Activated naive CD4-positive, alpha-beta T cell (primary cell): ENCODE measurements at places on chromosomes 3 and 15.

- no peak for DNase-seq
These were observed 102.1 kb upstream of the TLE3 start for GRCh38 chr15:70199540-70200410.

- no peak for DNase-seq
These were observed 114.4 kb upstream of the TSPAN3 start for GRCh38 chr15:77185242-77185785.

DNA sequence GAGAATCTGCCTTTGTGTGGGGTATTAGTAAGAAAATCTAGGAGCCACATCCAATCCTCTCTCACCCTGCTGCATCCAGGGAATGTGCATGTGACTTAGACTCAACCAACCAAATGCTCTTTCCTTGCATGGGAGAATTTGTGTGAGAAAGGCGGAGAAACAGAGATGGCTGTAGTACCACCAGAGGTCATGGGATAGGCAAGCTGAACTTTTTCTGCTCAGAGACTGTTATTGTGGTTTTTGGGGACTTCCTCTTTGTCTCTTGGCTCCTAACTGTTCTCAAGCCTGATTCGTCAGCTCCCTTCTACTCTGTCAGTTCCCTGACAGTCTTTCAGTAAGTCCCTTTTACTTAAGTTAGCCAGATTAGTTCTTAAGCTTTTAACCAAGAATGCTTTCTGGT, 2.6 kb upstream of the ZSCAN2 start:
- no peak for DNase-seq

DNA sequence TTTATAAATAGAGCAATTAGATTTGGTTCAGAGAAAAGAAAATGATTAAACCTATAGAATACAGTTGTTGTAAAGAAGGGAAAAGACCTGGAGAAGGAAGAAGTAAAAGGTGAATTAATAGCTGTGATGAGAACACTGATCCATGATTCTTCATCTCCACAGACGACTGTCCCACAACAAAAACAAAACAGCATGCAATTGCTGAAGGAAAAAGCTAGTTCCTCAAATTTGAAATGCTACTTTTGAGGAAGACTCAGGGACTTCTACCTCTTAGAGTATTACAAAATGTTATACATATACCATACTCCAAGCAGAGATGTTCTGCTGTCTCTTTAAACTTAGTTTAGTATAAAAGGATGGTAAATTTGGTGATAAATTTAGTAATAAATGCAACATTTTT, 21.5 kb downstream of the ALCAM start:
- no peak for DNase-seq

GRCh38 chr3:59502806-59503205, 453.0 kb upstream of the CFAP20DC start:
- no peak for DNase-seq

- no peak for DNase-seq
These were observed 107.6 kb upstream of the SEMA6D start for GRCh38 chr15:47609693-47610092.

- no peak for DNase-seq
These were observed 112.8 kb downstream of the NSUN3 start for GRCh38 chr3:94175677-94176076.

DNA sequence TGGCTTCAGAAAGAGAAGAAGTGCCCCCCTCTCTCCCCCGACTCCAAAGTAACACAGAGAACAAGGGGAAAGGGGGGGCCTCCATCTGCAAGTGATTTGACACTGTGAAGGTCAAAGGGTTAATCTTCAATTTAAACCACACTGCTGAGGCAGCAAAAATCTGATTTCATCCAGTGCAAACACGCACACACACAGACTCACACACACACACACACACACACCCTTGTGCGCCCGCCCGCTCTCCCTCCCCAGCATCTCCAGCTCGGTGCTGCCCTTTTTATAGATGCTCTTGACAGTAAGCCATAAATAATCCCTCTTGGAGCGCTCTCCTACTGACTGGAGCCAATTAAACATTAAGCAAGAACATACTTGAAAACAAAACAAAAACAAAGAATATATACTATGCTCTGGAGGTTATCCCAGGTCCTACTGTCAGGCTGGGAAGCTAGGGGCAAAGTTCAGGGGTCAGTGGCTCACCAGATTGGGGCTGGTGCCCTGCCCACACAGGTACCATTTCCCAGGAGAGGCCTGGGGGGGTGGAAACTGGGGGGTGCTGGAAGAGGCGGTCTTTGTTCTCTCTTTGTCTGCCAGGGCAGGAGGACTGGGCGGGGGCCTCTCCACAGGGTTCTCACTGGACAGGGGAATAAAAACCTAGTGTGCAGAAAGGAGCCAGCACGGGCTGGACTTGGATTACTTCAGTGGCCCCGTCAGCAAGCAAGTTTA, 16.3 kb downstream of the BMF start:
- no peak for DNase-seq

DNA sequence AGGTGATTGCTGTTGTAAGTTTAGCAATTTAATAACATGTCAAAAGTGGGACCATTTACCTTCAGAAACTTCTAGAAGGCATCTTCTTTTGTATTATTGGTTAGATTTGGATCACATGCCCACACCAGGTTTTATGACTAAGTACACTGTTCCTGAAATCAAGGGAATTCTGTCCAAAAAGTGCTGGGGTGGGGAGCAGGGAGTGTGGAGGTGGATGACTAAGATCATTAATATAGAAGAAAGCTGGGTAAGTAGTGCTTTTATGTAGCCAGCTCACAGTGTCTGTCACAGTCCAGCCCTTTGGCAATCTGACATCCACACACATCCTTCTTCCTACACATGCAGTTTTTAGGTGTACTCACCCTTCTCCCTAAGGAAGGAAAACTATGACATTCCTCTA, 120.0 kb downstream of the TMCO5A start:
- no peak for DNase-seq

- DNase-seq: no peak
These were observed 95.0 kb downstream of the MYLK start for GRCh38 chr3:123789160-123789559.

DNA sequence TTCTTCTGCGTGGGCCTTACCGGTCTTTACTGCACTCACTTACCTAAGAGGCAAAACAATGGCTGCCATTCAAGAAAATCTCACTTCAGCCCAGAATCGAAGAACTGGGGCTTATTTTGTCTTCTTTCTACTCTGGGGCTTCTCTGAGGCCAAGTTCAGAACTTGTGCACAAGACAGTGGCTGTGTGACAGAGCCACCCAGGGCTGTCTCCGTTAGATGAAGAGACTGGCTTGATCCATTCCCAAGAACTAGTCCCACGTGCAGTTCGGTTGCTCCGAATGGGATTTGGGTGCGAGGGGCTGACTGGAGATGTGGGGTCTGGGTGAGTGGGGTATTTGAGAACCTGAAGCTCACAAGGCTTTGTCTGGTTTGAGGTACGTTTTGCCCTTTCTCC, 795 bp upstream of the TCF12 start:
- DNase-seq: peak; percentile 20

- no peak for DNase-seq
These were observed 12.7 kb upstream of the FAM240A start for GRCh38 chr3:46599590-46599989.

- no peak for DNase-seq
These were observed 16.7 kb downstream of the KAT2B start for GRCh38 chr3:20056725-20057611.

DNA sequence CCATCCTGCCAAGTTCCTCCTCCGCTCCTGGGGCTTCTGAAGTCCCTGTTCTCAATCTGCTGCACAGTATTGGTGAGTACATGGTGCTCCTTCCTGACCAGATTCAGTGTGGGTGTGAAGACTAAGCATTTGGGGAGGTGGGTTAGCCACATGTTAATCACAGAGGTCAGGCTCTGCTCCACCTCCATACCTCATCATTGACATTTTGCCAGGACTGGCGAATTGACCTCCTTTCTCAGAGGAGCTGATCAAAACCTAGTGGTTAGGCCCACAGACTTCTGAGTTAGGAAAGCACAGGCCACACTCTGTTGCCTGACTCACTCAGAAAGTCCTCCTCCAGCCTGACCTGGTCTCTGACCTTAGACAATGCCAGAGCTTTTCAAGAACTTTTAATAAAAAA, 8.4 kb upstream of the RPS17 start:
- no peak for DNase-seq

DNA sequence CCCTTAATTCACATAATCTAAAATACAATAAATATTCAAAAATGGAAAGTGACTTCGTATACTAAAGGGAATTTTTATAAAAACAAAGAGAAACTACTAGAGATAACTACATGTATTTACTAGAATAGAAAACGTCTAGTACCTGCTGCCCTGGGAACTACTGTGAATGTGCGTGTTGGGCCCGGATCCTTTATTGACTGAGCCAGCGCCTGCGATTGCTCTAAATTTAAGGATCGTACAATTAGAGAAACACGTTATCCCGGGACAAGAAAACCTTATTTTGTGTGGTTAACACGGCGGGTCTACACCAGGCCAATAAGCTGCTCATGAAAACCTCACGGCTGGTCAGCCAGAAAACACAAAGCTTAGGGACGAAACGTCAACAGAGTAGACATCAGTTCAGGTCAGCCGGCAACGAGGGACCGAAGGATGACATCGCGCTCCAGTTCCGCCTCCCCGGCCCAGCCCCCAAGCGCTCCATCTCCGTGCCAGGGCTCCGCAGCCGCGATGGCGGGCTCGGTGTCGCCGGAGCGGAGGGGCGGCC, 555 bp downstream of the TM2D3 start:
- peak; percentile 46 for DNase-seq

DNA sequence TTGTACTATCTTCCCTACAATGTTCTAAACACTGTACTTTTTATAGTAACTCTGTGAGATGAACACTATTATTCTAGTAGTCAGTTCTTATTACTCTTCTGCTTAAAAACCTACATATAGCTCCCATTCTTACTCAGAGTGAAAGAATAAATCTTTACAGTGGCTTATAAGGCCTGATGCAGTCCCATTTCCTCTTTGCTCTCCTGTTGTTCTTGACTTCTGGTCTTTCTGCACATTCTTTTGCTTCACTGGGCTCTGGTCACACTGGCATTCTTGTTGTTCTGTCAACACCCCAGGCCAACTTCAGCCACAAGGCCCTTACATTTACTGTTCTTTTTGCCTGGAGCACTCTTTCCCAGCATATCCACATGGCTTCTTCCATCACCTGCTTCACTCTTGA, 58.2 kb upstream of the TP63 start:
- no peak for DNase-seq

GRCh38 chr3:13391308-13391707, 28.8 kb downstream of the NUP210 start:
- DNase-seq: no peak

GRCh38 chr3:7280318-7280717, 419.4 kb downstream of the GRM7 start:
- no peak for DNase-seq

DNA sequence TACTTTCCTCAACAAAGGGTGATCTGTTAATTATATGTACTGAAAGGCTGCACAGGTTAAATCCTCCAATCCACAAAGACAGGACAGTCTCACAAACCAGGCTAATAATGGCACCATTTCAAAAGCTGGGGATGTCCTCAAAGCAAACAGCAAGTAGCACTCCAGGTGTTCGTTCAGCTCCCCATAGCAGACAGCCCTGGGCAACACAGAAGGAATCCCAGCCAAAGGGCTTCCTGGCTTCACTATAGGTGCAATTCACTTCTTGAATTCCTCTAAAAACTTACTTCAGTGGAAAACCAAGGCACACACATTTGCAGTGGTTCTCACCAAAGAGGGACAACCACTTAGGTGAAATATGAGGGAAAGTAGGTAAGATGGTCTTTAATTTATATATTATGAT, 166.7 kb downstream of the CTNNB1 start:
- no peak for DNase-seq

GRCh38 chr15:50065279-50065678, 53.8 kb downstream of the ATP8B4 start:
- no peak for DNase-seq

DNA sequence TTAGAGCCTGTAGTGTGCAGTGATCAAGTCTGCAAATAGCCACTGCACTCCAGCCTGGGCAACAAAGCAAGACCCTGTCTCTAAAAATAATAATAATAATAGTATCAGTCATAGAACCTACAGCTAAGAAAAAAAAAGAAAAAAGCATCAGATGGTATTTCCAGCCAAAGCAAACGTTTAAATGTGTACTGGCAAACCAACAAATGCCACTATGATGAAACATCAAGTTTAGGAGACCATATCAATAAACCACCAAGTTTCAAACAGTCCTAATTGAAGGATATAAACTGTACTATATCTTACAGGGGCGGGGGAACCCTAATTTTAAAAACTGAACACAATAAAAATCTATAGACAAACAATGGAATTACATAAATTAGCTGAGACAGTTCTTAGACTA, 6.4 kb downstream of the UBP1 start:
- DNase-seq: no peak

DNA sequence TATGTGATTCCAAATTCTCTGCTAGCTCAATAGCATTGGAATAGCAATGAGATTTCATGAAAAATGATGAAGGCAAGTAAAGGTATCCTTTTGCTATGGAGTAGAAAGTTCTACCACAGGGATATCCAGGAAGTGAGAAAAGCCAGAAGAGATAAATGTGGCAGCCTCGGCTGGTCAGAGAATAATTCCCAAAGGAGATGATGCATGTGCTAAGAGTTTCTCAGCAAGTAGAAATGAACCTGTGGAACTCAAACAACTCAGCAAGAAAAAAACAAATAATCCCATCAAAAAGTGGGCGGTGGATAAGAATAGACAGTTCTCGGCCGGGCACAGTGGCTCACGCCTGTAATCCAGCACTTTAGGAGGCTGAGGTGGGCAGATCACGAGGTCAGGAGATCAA, 38.2 kb downstream of the ALS2CL start:
- no peak for DNase-seq

GRCh38 chr3:16216373-16216935, 42.0 kb downstream of the GALNT15 start:
- DNase-seq: no peak

DNA sequence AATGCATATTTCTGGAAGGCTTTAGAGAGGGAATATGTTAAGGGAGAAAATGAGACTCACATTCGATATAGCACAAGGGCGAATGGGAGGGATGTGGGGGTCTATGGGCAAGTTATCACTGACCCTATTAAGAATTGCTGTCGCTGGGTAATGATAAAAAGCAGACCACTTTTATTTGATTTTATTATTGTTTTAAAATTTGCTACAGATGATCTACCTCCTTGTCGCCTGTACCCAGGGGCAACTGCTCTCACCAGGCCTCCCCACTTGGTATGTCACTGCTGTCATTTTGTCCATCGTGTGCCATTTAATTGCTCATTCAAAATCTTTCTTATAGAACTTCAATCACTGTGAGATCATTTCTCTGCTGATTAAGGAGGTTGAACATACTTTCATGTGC, 153.8 kb downstream of the OPA1 start:
- DNase-seq: no peak

GRCh38 chr15:74920456-74920855, 13.8 kb upstream of the FAM219B start:
- DNase-seq: no peak
